ENCODE measurements at places on chromosomes 16 and 17. TPM values are rescaled to one million over a fixed set of nuclear protein-coding genes. Genes with fewer than 3 reads are reported as not detected.

Gene BFAR
- total RNA-seq: 36.3 TPM

DNA sequence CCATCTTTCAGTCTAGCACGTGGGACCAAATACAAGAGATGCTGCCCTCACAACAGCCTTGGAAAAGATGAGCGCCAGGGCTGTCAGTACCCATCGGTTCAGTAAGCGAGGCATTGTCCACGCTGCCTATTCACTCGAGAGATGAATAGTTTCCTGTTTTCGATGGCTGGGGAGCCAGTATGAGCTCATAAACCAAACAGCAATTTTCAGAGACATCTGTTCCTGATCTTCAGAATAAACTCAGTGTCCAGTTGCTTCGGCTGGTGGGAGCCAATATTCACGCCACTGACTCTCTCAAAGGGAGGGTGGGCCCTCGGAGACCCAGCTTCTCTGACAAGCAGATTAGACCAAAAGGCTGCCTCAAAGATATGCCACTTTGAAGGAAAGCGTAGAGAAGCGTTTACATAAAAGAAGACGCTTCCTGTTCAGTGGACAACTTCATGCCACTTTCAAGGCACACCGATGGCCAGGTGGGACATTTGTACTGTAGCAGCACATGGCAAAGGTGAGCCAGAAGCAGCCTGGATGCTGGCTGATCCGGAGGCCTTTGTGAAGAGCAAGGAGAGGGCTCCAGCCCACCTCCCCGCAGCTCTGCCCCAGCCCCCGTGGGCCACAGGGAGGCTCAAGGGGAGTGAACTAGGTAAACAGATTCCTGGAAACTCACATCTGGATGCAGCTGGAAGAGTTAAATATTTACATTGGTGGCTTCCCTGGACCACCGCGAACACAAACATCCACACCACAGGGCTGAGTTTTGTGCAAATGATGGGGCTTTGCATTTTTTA lies 6.0 kb downstream of the TIMM22 start:
- peak; percentile 46 for DNase-seq

GRCh38 chr16:84504420-84505248 lies at the start of gene MEAK7:
TSS of gene MEAK7 (minus strand) at chr16:84504659. CDS start at chr16:84498086, 6,573 bp downstream.
- DNase-seq: peak; percentile 99

- DNase-seq: no peak
Observed at GRCh38 chr16:20349615-20350014, 2.9 kb downstream of the UMOD start.

GRCh38 chr16:75080205-75081029 lies 36.2 kb downstream of the LDHD start:
- DNase-seq: no peak

GRCh38 chr17:44608727-44609435 lies 47.4 kb upstream of the MEIOC start:
- no peak for DNase-seq

DNA sequence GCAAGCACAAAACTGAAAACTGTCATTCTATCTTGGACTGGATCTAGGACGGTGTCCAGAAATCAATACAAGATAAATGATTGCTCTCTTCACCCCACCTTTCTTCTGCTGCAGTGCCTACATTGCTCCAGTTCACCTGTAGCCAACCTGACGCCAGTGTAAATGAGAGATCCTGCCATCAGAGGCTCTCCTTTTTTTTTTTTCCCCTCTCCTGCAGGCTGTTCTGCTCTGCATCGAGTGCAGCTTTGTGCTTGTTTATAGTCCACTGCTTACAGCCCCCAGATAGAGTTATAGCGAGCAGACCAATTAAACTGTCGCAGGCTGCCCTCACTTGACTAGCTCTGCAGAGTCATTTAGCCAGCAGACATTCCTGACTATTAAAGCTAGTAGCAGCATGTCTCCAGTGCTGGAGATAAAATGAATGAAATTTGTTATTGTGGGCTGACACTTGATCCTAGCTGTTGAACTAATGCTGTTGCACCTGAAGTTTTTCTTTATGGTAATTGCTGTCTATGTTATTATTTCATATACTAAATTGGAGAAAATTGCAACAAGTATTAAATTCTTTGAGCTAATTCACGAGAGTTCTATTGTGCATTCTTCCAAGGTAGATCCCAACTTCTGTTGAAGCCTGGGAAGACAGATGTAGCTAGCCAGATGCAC lies 257.1 kb downstream of the FTO start:
- no peak for DNase-seq

DNA sequence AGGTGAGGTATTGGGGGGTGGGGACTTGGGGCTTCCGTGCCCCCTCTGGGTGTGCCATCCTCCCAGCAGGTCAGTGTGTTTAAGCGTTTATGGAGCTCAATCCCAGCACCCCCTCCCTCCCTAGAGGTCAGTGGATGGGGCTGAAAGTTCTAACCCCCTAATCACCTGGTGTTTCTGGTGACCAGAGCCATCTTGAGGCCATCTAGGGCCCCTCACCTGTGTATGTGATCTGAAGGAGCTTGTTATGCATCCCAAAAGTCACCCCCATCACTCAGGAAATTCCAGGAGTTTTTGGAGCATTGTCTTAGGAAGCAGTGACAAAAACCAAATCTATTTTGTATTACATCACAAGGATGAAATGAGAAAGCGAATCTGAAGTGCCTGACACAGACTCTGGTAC lies 67.8 kb upstream of the NOL11 start:
- DNase-seq: no peak

Gene ITGAX
- total RNA-seq: 3.2 TPM

Gene MT4
- not detected for total RNA-seq

DNA sequence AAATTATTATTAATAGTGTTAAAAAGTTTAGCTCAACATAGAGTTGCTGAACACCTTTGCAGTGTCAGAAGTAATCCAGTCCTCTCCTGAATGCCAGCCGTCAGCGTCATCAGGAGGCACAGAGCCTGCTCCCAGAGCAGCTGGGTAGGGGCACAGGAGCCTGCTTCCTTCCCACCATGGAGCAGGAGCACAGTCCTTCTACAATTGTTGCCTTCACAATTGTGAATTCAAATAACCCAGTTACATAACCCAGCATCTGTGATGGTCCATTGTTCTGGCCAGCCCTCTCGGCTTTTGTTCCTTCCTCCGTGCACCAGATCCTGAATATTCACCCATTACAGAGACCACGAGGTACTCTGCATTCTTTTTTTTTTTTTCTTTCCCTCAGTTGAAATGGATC lies 393.9 kb upstream of the MAF start:
- no peak for DNase-seq

Gene CLEC19A
- total RNA-seq: not detected

- no peak for DNase-seq
Observed at GRCh38 chr17:80296221-80296620, 35.6 kb downstream of the RNF213 start.

Gene CSH1
- not detected for total RNA-seq

Gene PRAC1
- not detected for total RNA-seq

Gene OR1A2
- not detected for total RNA-seq

Gene PYY
- not detected for total RNA-seq

Gene ITGA2B
- 0.72 TPM for total RNA-seq

DNA sequence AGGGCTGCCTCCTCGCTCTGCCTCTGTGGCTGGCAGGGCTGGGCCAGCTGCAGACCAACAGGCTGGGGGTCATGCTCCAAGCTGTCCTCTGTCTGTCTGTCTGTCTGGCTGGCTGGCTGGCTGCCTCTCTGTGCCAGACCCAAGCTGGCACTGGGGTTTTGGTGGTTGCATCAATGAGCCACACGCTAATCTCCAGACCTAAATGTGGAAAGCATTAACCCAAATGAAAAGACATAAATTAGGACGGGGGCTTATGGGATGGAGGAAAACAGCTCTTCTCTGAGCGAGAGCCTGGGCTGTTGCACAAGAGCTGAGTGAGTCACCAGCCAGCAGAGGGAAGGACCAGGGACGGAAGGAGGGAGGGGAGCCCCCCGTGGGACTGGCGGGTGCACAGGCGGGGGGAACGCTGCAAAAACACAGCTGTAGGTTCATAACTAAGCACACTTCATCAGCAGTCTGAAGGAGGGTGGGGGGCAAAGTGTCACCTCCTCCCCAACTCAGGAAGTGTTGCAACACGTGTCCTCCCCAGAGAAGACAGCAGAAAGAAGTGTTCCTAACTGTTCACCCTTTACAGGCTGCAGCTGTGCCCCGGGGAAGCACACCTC lies 83.4 kb downstream of the GAS7 start:
- peak; percentile 94 for DNase-seq
